ENCODE measurements at places on chromosomes 1 and 21.

DNA sequence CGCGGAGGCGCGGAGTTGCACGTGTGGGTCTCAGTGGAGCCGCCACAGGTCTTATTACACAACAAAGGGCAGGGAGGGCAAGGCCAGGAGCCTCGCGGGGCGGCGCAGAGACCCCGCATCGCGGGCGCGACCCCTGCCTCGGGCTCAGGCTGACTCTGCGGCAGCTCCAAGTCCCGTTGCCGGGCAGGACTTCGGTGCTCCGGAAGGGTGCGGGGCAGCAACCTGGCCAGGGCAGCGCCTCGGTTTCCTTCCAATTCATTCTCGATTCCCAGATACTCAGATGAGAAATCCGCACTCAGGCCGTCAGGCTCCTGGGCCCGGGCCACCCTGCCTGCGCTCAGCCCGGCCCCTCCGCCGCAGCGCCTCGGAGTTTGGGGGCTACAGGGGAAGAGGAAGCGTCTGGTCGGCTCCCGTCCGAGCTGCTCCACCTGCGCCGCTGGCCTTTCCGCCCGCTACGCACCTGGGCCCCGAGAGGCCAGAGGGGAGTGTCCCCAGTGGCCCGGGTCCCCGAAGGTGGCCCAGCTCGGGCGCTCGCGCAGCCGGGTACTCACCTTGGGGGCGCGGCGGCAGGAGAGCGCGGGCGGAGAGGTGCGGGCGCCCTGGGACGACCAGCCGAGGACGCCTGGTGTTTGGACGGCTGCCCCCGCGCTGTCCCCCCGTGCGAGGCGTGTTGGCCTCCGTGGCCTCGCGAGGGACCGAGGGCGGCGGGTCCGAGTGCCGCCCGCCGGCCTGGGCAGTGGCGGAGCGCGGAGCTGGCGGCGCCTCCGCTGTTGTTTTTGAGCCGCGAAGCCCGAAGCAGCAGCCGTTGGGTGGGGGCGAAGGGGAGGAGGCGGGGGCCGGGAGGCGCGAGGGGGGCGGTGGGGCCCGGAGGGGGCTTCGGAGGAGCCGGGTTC is 1.1 kb upstream of the PRDM16 start:
- DNase-seq, result no peak

DNA sequence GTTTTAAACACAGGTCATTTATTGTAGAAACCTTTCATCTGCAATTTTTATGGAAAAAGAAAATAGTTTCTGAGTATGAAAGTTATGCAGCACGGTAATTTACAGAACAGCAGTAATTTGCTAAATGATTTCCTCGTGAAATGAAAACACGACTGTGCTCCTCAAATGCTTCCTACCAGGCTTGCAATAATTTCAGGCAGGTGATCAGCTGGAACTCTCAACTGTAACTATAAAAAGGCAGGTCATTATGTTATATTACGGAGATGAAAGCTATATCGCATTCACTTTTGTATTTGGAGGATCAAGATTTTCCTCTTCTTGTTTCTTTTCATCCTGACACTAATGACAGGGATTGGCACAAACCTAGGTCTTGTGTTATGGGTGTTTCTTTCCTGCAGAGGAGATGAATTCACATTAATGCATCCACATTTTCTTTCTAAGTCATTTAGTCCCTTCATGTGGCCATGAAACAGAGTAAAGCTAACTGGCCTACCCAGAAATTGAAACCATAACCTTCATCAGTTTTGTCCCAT is 57.4 kb downstream of the SAMSN1 start:
- no peak for DNase-seq

DNA sequence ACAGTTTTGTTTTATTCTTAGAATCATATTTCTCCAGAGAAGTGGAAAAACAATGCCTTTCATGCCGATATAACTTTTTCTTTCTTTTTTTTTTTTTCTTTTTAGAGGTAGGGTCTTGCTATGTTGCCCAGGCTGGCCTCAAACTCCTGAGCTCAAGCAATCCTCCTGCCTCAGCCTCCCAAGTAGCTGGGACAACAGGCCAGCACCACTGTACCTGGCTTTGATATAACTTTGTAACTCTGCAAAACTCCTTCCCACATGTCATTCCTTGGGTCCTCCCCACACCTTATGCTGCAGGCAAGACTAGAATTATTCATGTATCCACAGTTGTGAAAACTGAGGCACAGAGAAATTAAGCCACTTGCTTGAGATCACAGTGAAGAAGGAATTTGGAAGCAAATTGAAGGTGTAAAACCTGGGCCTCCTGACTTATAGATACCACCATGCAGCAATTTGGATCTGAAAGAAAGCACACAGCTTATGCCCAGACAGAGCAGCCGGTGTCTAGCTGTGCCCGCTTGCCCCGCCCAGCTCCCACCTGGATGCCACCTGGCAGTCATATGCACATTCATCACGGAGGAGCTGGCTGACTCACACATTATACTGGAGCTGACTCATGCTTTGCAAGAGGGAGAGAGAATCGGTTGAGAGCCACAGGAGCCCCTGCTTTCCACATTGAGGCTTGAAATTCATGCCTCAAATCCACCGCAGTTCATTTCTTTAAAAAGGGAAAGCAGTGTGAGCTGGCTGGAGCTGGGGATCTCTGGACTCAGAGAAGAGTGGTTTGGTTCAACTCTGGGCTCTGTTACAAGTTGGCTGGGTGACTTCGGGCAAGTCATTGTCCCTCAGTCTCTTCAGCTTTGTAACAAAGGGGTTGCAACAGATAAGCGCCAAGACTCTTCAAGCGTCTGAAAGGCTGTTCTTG is 8.3 kb upstream of the SLC2A1 start:
- DNase-seq, result no peak

- no peak for DNase-seq
These were observed 72.3 kb upstream of the ACTRT2 start for GRCh38 chr1:2948751-2949680.

DNA sequence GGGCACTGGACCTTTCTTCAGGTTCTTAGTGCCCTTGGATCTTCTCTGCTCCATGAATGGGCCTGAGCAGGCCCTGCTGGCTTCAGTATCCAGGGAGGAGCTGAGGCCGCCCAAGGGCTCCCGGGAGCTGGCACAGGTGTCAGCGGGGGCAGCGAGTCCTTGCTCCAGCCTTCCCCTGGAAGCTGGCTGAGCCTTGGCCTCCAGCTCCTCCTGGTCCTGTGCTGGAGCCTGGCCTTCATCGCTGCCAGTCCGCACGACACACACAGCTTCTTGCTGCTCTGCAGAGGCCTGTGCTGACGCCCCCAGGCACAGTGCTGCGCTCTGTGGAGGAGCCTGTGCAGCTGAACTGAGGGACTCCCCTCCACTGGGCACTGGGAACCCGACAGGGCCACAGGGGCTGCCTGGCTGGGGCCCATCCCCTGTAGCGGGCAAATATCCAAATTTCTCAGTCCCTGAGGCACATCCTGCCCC is 1.7 kb downstream of the SPOCD1 start:
- DNase-seq, result no peak

DNA sequence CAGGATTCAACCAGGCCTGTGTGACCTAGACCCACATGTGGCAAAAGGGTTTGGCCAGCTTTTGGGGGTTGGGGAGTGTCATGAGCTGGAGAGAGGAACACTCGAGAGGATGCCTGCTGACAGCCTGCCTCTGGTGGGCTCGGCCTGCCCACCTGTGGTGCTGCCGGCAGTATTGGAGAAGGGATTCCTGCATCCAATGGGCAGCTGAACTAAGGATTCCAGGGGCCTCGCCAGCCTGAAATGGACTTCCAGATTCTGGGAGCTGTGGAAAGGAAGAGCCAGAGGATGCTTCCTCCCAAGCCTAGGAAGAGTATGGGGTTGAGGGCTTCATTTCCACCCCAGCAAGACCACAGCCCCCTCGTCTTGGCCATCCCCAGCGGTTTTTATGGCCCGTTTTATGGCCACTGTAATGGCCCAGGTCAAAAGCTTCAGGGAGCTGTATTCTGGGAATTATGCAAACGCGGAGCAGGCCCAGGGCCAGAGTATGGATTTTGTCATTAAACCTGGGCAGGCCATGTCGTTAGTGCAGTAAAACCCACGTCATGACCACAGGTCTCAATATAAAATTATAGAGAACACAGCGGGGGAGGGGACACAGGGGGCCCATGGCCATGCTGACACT is 63.6 kb downstream of the TMEM53 start:
- no peak for DNase-seq

- DNase-seq, result peak; percentile 7
These were observed 57.6 kb upstream of the KIF1B start for GRCh38 chr1:10152709-10153284.

DNA sequence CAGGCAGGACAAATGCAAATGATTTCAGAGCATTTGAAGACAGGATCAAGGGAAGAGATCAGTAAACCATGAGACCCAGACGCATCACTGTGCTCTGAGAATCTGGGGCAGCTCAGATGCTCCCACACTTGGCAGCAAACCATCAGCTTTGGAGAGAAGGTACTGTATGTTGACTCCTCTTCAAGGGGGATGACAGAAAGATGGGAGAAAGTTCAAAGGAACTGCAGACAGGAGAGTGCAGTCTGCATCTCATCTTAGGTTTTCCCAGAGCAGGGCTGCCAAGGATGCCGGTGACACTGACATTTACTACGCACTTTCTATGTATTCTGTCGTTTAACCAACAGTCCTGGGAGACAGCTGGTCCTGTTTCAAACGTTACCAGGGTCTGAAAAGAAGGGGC is 35.8 kb downstream of the OLFML2B start:
- no peak for DNase-seq

DNA sequence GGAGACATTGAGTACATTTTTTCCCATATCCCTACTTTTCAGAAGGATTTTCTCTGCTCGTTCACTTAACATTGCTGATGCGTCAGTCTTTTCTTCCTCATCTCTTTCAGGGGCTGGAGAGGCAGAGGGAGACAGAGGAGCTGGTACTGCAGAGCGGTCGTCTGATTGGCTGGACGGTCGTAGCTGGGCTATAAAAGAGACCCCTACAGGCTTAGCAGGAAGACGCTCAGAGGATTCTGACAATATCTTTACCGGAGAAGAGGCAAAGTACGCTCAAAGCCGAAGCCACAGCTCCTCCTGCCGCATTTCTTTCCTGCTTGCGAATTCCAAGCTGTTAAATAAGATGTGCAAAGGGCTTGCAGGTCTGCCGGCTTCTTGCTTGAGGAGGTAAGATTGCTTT is at the start of gene RGS4:
Gene RGS4, plus strand, starts transcription at position 220 of the 400 bp plus-strand sequence. Its CDS starts 124 bp downstream, at position 344.
- no peak for DNase-seq

DNA sequence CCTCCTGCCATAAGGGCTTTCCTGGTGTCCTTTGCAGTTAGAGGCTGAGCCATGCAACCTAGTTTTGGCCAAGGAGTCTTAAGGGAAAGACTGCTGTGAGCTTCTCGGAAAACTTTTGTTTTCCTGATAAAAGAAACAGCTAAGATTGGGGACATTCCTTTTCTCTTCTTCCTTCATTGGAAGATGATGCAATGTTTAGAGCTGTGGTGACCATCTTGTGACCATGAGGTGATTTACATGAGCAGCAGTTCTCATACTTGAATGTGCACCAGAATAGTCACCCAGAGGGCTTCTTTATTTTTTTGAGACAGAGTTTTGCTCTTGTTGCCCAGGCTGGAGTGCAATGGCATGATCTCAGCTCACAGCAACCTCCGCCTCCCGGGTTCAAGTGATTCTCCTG is 20.4 kb upstream of the SMAP2 start:
- DNase-seq, result no peak

DNA sequence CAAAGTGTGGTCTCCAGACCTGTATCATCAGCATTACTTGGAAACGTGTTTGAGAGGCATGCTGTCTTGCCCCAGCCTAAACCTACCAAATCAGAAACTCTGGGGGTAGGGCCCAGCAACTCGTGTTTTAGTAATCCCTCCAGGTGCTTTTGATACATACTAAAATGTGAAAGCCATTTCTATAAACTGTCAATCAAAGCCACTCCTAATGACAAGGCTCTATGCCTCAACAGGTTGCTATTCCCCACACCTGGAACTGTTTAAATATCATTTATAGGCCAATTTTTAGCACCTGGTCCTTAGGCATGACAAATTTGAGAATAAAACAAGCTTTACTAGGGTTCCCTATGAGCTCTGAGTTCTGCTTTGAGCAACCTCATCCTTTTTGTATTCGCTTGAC is 158.7 kb upstream of the NR5A2 start:
- DNase-seq, result no peak

- no peak for DNase-seq
These were observed 60.4 kb downstream of the LACTBL1 start for GRCh38 chr1:22912311-22912710.

GRCh38 chr1:233209481-233209880 is 86.0 kb downstream of the PCNX2 start:
- DNase-seq, result no peak

- no peak for DNase-seq
These were observed 62.3 kb downstream of the SLC19A1 start for GRCh38 chr21:45479691-45480675.

GRCh38 chr1:60872426-60873054 is 209.8 kb upstream of the NFIA start:
- no peak for DNase-seq

- DNase-seq, result peak; percentile 4
These were observed 738.8 kb downstream of the PTPRU start for GRCh38 chr1:29975036-29975694.

- no peak for DNase-seq
These were observed 172.3 kb downstream of the TPR start for GRCh38 chr1:186202776-186203175.

GRCh38 chr21:36728371-36729111 is 29.6 kb downstream of the SIM2 start:
- DNase-seq, result no peak

- no peak for DNase-seq
These were observed 76.8 kb upstream of the COX20 start for GRCh38 chr1:244758708-244759107.

DNA sequence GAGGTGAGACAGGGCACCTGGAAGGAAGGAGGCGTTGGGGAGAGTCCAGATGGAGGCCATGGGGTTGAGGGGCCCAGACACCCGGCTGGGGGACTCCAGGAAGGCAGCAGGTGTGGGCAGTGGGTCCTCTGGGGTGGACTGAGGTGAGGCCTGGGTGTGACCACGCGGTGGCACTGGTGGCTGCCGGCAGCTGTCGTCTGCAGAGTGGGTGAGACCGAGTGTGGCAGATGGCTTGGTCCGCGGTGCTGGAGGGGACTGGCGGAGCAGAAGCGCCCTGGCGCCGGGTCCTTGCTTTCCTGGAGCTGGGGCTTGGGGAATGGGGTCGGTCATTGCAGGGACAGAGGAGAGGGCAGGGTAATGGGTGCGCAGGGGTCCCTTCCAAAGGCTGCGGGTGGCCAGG is 12.5 kb downstream of the AGRN start:
- no peak for DNase-seq

- DNase-seq, result no peak
These were observed 7.8 kb downstream of the IRF6 start for GRCh38 chr1:209797978-209798639.

DNA sequence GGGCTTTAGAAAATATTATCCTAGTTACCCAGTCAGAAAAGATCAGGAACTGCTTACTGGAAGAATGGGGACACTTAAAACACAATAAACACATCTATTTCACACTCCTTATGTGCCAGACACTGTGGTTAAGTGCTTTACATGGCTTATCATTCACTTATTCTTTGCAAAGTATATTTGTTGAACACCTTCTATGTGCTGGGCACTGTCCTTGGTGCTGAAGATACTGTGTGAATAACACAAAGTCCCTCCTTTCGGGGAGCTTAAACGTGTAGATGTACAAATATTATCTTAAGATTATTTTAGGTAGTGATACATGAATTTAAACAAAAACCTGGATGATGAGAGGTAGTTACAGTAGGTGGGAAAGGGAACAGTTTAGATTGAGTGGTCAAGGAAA is 169.3 kb downstream of the ST6GALNAC5 start:
- DNase-seq, result no peak

Measured in CD4-positive, CD25-positive, alpha-beta regulatory T cell (primary cell).